ENCODE measurements at places on chromosomes 13 and 19.
A peak's percentile ranks its signal among the peaks of the same experiment; 100 is the strongest.

- no peak for DNase-seq
These were observed 9.3 kb downstream of the MAP3K10 start for GRCh38 chr19:40200341-40201099.

- no peak for DNase-seq
These were observed 192.9 kb downstream of the DCT start for GRCh38 chr13:94286581-94286980.

DNA sequence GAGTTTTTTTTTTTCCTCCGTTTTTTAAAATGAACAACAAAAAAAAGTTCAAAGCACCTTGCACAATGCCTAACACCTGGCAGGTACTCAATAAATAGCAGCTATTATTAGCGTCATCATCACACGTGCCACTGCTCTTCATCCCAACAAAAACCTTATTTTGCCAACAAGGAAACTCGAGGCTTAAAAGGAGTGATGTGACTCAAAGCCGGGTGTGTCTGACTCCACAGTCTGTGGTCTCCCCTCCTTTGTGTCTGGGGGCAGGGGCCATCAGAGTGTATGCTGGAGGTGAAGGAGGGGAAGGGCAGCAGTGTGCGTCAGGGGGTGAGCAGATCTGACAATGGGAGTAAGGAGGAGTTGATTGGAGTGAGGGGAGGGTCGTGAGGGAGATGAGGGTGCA, 34.1 kb upstream of the POU2F2 start:
- no peak for DNase-seq

GRCh38 chr19:12623361-12624031, 12.8 kb downstream of the ZNF791 start:
- DNase-seq: no peak

DNA sequence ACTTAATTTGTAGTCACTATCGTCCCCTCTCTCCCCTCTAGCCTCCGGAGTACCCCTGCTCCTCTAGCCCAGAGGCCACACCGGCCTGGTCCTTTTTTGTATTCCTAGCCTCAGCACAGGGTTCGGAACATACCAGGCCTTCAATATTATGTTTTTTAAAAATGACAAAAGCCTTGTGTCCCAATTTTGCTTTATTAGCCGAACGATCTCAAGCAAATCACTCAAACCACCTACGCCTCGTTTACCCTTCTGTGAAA, 463 bp upstream of the POMP start:
- DNase-seq: peak; percentile 16

GRCh38 chr19:58355908-58356765, 2.8 kb upstream of the A1BG start:
- peak; percentile 31 for DNase-seq

DNA sequence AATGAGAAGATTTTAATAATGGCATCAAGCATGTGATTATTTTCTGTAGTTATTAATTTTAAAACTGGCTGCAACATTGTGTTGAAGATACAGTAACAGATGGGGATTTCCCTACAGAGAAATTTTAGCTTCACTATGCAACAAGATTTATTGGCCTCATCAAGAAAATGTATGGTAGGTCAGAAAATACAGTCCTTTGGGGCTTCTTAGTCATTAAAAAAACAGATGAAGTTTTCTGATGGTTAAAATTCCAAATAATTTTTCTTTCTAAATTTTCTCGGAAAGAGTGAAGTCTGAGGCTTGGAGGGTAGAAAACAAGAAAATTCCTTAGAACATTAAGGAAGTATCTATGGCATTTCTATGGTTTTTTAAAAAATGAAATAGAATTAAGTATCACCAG, 1790.8 kb upstream of the PCDH20 start:
- DNase-seq: no peak

GRCh38 chr13:94860981-94861407, 148.6 kb upstream of the SOX21 start:
- peak; percentile 13 for DNase-seq

DNA sequence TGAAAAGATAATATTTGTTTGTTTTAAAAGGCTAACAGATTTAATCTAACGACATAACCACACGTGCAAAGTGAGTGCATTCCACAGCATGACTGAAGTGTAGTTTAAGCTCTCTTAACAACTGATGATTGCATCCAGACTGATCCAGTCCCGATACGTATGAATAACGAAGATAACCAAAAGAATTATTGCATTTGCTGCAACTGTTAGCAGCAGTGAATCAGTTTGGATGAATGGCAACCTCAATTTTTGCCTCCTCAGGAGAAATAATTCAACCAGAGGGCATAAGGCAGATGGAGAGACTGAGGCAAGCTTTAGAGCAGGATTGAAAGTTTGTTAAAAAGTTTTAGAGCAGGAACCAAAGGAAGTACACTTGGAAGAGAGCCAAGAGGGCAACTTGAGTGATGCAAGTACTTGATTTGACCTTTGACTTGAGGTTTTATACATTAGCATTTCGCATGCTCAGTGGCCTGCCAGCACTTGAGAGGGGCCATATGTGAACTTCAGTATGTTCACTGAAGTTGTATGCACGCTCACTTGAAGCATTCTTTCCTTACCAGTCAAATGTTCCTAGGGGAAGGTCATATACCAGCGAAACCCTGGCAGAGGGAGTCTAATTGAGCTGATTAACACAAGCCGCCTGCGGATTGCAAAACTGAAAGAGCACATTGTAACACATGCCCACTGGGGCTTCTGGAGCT, 835.0 kb upstream of the PCDH20 start:
- no peak for DNase-seq

- DNase-seq: peak; percentile 59
These were observed 118.4 kb downstream of the RAB20 start for GRCh38 chr13:110442930-110443621.

DNA sequence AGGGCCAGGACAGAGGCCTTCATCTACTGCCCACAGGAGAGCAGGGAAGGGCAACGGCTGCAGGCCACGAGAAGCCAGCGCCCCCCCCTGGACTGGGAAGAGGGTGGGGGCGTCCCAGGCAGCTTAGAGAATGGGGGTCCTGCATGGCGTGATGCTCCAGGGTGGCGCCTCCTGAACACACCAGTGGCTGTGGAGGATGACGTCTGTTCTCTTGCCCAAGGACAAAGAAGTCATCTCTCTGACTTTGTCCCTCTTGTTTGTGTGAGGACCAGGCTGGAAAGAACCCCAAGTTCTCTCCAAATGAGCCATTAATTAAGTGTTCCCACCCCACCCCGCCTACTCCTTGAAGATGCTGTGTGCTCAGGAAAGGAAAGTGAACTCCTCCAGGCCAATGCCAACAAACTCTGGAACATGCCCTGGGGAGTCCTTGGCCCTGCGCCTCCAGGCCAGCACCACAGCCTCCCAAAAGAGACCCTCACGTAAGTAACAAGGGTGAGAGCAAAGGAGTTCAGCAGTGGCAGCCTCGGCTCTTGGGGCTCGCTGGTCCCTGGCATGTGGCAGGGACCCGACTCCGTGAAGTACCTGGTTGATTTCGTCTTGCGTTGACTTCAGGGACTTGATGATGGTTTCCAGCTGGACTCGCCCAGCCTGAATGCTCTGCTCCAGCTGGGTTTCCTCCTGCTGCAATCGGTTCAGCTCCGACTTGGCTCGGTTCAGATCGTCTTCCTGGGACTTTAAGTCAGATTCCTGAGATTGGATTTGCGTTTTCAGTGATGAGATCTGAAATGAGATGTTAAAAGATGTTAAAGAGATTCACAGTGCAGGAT, 68.4 kb downstream of the EPS15L1 start:
- DNase-seq: no peak

- DNase-seq: peak; percentile 38
These were observed 76.7 kb downstream of the MBNL2 start for GRCh38 chr13:97298816-97299215.

DNA sequence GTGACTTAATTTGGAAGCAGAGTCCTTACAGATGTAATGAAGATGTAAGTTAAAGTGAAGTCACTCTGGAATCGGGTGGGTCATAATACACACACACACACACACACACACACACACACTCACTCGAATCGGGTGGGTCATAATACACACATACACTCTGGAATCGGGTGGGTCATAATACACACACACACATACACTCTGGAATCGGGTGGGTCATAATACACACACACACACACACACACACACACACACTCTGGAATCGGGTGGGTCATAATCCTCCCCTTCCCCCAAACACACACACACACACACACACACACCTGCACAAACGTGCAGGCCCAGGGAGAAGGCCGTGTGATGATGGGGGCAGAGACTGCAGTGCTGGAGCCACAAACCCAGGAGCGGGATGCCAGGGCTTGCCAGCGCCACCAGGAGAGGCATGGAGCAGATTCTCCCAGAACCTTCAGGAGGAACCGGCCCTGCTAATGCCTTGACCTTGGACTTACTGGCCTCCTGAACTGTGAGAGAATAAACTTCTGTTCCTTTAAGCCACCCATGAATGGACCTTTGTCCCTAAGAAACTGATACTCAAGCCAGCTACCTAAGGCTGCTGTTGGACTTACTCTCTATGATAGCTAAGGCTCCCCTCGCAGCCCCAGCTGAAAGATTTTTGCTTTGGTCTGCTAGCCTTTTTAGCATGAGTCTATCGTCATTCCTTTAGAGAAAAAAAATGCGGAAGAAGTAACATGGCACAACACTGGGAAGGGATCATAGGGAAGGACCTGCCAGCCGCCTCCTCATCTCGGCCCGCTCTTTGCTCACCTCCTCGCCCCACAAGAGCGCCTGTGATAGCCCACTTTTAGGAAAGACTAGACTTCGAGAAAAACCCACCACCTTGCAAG, 136.2 kb upstream of the RNF113B start:
- DNase-seq: no peak

DNA sequence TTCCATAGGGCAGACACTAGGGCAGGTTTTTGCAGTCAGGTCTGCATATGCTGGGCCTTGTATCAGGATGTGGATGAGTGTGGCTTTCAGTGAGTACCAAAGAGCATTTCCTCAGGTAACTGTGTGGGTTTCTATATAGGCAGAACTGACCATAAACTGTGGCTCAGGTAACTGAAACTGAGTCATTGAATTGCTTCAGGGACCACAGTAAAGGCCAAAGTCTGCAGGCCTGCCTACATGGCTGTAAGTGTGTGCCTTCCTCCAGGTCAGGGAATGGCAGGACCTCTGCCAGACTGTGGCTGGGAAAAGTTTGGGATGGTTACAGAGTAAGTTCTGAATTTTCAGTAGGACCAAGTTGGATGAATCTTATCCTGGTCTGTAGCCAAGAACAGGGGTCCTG, 85.6 kb downstream of the ZNF486 start:
- no peak for DNase-seq

DNA sequence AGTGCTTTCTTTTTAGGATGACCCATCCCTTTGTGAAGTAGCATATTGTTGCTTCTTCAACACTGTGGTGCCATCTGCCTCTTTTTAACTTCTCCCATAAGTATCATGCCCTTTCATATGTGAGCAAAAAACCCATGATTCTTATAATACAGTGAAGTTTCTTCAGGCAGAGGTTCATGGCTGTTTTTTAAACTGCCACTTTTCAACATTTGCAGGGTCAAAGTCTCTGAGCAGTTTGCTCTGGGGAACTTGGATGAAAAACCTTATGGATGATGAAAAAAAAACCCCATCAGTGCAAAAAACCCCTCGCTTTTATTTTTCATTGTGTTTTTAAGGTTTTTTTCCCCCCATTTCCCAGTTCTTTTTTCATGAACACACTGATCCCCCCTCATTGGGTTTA, 158.5 kb downstream of the LMO7 start:
- no peak for DNase-seq

DNA sequence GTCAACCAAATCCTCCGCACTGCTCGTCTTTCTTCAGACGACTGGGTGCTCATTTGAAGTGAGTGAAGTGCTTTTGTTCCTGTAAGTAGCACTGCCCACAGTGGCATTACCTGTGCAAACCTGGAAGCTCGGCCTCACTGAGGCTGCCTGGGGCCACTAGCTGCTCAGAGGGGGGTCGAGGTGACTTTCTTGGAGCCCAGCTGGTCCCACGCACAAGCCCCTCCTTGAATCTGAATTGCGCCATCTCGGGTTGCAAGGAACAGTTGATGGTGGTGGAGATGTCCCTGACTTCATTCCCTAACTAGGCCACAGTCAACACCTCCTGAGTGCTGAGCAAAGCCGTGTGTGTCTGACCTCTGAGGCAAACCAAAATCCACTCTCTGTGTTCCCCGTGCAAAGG, 79.3 kb upstream of the GPR183 start:
- no peak for DNase-seq

DNA sequence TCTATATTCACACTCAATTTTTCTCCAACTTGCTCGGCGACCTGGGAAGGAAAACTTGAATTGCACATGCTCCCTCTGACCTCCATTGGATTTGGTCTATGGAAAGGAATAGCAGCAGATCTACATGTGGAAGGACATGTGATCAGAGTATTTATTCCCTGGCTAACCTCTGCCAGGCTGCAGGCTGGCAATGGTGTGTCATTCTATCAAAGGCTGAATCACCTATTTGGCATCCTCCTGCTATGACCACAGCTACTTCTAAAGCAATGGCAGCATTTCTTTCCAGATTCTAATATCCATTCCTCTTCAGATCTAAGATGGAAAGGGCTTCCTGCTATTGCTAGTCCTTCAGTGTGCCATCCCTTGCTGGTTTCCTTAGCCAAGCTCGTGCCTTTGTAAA, 144.3 kb upstream of the FREM2 start:
- DNase-seq: no peak

DNA sequence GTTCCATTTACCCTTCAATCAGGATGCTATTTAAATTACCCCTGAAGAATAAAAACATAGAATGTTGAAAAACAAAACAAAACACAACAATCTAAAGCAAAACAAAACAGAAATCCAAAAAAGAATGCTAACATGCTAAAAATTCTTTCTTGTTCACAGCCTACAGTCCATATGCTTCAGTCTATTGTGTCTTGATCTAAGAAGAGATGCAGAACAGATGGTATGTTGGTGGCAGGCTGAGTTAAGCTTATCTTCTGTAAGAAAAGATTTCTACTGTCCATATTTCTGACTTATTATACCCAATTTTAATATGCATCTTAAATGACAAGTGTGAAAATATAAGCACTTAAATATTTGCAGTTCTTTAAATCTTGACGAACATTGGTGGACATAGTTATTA, 356.1 kb upstream of the SLITRK1 start:
- DNase-seq: no peak

GRCh38 chr13:113584870-113585671, 518 bp downstream of the TFDP1 start:
- peak; percentile 64 for DNase-seq

DNA sequence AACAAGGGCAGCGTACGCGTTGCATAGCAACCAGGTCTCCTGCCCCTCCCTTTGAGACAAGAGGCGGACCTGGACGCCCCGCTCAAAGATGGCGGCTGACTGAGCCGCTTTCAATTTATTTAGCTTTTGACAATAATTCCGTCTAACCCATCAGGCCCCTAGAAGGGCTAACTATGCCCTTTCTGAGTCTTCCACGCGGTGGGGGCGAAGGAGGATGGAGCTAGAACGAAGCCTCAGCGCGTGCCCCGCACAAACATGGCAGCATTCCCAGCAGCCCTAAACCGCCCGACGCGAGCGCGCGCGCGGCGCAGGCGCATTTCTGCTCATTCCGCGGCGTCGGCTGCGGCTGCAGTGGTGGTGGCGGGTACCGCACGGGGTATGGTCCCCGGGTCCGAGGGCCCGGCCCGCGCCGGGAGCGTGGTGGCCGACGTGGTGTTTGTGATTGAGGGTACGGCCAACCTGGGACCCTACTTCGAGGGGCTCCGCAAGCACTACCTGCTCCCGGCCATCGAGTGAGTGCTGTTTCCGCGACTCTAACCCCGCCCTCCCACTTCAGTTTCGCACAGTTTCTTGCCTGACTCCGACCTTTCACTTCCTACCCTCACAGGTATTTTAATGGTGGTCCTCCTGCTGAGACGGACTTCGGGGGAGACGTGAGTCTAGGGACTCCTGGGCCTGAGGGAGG, at the start of gene MED25:
TSS of gene MED25 (plus strand) at position 326 of the 685 bp plus-strand sequence. CDS start at position 379, 53 bp downstream.
- peak; percentile 95 for DNase-seq

Measured in GM03348 (cell line).